Right lobe of liver (tissue), 6 donors: ENCODE measurements at places on chromosomes 3 and 15.

- DNase-seq, result peak; percentile 69
Measured at GRCh38 chr3:187040516-187041361, 98.6 kb downstream of the RPL39L start.

DNA sequence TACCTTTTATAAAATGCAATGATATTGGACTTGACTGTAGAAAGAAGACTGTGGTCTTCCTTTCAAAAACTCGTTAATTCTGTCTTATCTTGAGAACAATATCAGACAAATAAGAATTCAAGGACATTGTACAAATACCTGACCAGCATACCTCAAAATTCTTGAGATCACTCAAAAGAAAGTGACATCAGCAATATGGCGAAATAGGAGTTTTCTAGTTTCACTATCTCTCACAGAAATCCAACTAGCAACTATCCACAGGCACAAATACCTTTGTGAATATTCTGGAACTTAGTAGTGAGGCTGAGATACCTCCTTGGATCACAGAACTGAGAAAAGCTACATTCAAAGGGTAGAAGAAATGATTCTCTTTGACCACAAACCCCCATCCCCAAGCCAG lies 419.7 kb downstream of the ZNF385D start:
- no peak for DNase-seq

- no peak for DNase-seq
Measured at GRCh38 chr3:66107855-66108254, 69.1 kb upstream of the MAGI1 start.

DNA sequence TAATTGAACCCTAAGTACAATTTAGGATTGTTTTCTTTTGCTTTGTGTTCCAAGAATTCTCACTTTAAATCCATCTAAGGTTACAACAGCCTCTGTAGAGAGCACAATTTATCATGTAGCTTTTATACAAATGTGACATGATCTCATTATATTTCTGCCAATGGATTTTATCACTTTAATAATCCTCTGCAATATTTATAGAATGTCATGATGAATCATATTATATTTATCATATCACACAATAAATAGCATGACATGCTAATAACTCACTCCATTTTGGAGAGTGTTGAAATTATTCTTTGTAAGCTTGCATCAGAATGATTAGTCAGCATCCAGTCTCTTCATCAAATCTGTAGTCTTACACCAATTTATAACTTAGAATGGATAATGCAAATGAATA lies 280.6 kb upstream of the ZNF717 start:
- no peak for DNase-seq

- DNase-seq, result no peak
Measured at GRCh38 chr15:62968699-62969098, 73.8 kb upstream of the TPM1 start.

GRCh38 chr3:175404621-175405020 lies 545.5 kb downstream of the NAALADL2 start:
- DNase-seq, result no peak

DNA sequence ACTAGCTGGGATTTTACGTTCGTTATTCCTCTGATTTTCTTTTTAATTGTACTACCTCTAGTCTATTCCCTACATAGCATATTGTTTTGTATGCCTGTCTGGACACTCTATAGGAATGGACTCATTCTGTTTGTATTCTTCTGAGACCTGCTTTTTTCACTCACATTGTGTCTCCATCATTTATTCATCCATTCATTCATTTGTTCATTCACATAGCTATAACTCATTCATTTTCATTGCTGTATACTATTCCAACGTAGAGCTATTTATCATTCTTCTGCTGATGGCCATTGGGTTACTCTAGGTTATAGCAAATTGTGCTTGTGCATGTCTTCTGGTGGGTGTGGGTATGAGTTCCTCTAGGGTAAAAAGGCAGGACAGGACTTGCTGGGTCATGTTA lies 74.0 kb upstream of the SLC6A6 start:
- DNase-seq, result no peak

- no peak for DNase-seq
Measured at GRCh38 chr15:60835974-60836373, 357.0 kb upstream of the ICE2 start.

DNA sequence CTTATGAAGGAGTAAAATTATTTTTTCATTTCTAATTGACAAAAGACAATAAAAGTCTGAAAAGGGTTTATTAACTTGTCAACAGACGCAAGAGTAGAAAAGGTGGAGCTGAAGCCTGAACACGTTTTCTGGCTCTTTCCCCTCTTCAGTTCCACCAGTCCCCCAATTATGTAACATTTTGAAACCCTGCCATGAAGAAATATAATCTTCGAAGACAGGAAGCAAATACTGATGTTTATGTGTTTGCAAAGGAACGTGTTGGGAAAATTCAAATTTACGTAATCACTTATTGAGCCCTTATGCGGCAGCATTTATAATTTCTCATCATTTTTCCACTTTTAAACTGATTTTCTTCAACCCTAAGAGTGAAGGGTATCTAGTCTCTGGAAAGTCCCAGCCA lies 767 bp downstream of the AP3S2 start:
- DNase-seq, result no peak

GRCh38 chr3:132211896-132212295 lies 105.3 kb upstream of the ACP3 start:
- no peak for DNase-seq

DNA sequence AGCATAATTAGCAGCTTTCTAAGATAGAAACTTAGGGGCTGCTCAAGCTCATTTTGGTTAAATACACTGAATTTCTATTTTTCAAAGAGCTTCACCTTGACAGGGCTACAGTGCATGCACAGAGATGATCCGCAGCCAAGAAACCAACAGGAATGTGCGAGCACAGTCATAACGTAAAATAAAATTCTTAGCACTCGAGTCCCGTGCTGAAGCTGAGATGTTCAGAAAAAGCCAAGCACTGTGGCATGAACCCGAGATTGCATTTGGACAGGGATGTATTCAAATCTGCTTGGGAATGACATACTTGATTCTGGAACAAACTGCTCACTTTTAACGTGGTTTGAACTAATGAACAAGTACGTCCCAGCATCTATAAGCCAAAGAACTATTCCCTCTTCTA lies 340.3 kb downstream of the FOXP1 start:
- DNase-seq, result no peak

DNA sequence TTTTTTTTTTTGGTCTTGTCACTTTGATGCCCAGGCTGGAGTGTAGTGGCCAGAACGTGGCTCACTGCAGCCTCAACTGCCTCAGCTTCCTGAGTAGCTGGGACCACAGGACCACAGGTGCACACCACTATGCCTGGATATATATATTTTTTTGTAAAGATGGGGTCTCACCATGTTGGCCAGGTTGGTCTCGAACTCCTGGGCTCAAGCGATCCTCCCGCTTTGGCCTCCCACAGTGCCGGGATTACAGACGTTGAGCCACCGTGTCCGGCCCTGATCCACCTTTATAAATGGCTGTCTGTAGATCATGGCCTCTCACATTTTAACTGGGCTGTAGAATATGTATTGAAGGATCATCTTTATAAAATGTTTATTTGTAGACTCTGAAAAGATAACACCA lies 1.9 kb upstream of the EIF3J start:
- DNase-seq, result peak; percentile 50

GRCh38 chr15:83372434-83372891 lies 74.7 kb upstream of the SH3GL3 start:
- no peak for DNase-seq

DNA sequence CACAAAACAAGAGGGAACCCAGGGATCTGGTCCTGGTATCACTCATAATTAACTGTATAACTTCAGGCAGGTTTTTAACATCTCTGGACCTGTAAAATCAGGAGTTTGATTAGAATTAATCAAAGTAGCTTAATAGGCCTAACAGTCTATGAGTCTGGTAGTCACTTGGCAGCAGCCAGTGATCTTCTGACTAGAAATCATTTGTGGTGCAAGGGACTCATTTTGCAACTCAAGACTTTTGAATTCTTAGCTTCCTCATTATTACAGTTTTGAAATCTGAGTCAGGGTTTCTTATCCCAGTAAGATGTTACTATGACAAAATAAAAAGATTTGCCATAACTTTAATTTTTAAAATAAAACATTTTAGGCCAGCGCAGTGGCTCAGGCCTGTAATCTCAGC lies 70.8 kb downstream of the TMCC1 start:
- no peak for DNase-seq

- DNase-seq, result no peak
Measured at GRCh38 chr3:50536471-50537180, 30.9 kb downstream of the C3orf18 start.

- DNase-seq, result no peak
Measured at GRCh38 chr3:127208483-127209100, 15.7 kb downstream of the PRR23E start.

GRCh38 chr3:132256989-132257388 lies 60.2 kb upstream of the ACP3 start:
- DNase-seq, result no peak

DNA sequence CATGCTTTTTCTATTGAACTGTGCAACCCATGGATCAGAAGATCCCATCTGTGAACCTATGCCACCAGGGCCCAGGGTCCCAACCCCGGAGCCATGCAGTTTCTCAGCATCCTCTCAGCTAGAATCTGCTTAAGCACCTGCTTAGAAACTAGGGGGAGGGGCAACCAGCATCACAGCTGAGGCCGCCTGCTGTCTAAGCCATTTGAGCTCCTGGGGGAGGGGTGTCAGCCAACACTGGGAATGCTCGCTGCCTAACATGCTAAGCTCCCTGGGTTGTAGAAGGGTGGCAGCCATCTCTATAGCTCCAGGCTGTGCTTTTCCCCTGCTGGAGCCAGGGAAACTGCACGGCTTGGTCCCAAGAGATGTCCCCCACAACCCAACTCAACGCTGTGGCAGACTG lies 322.8 kb downstream of the EDEM1 start:
- no peak for DNase-seq

DNA sequence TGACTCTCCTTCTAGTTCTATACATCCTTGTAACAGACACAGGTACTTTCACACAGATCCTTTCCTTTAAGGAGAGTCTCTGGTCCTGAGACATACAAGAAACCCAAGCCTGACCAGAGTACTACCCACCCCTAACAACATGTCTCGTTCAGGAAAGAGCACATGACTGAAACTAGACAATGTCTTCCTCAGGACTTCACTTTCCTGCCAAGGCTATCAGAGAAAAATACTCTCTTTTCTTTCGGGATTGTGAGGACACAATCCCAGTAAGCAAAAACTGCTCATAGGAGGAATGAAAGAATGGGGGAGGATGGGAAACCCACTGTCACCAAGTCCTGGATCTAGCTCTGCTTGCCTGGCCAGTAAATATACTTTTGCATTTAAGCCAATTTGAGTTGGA lies 11.5 kb upstream of the ANKRD28 start:
- DNase-seq, result no peak

- no peak for DNase-seq
Measured at GRCh38 chr3:69803681-69804270, 64.5 kb downstream of the MITF start.

DNA sequence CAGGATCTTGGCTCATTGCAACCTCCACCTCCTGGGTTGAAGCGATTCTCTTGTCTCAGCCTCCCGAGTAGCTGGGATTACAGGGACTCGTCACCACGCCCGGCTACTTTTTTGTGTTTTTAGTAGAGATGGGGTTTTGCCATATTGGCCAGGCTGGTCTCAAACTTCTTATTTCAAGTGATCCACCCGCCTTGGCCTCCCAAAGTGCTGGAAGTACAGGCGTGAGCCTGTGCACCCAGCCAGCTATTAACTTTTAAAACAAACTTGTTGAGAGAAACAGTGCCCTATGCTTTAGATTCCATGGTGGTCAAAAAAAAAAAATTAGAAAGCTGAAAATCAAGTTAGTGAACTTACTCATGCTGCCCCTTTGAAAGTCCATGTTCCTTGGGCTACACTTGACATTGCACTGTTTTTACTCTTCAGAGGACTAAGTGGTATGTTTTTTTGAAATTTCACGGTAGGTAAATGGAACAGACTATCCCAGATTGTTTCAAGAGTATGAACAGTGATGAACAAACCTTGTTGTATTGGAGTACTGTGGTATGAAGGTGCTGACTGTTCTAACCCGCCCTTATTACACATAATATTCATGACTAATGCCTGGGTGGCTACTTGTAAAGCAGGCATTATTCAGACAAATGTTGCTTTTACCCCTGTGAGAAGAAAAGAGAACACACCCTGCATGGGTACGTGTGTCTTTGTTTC lies 206.9 kb downstream of the KLHL25 start:
- no peak for DNase-seq

DNA sequence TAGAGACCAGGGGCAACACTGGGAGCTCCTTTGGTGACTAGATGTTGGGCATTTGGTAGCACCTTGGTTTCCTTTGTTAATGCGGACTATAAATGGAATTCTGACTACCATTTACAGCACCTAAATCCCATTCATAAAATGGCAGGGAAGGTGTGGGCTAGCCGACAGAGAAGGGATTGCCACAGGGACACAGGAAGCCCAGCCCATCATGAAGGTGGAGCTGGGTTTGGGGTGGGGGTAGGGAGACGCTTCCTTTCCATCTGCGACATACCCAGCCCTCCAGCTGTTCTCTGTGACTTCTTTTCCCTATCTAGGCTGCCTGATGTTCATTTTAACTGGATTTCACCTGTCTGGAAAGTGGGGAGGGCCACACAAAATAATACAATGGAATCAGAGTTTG lies 21.0 kb downstream of the ABHD2 start:
- DNase-seq, result no peak

DNA sequence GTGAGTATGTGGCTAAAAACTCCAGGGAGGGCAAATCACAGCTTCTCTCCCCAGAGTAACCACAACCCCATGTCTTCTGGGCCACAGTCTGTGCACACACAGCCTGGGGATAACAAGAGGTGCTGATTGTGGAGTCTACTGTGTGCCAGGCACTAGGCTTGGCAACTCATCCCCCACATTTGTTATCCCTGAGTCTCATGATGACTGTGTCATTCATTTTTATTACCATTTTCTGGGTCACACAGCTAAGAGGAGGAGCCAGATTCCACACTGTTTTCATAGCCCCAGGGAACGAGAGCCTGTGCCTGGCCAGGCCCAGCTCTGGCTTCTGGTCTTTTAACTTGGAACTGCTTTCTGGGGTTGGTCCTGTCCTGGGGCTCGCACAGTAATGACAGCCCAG lies 34.5 kb downstream of the ESYT3 start:
- DNase-seq, result no peak

- DNase-seq, result no peak
Measured at GRCh38 chr15:92109191-92109873, 255.8 kb downstream of the SLCO3A1 start.

DNA sequence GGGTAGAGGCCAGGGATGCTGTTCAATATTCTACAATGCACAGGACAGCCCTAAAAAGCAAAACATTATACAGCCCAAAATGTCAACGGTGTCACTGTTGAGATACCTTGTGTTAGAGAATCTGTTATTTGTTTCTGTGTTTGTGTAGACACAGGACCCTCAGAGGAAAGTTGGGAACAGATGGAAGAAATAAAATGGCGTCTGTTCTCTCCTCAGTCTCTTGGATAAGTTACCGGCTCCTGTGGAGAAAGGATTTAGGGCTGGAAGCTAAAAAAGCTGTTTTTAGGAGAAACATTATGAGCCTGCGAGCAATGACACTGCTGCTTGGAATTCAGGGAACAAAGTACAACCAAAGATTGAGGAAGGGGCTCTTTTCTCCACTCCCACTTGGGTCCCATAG lies 688.6 kb upstream of the ZNF385D start:
- DNase-seq, result no peak

- DNase-seq, result no peak
Measured at GRCh38 chr15:42696626-42697025, 40.3 kb downstream of the CDAN1 start.
